ENCODE measurements at places on chromosomes 7 and 10. TPM values are rescaled to one million over a fixed set of nuclear protein-coding genes. Genes with fewer than 3 reads are reported as not detected.
A peak's percentile ranks its signal among the peaks of the same experiment; 100 is the strongest.

- no peaks in the 10 kb centered on the region for H3K36me3 ChIP-seq
- no peak overlapping the region for H3K27ac ChIP-seq
- H3K4me1 ChIP-seq: no peaks in the 10 kb centered on the region
- no peak overlapping the region for H3K4me3 ChIP-seq
Measured at GRCh38 chr7:80488851-80489370, 23.0 kb downstream of the GNAT3 start.

Gene SLC18A3
- not detected for total RNA-seq

- H3K4me1 ChIP-seq: peaks cover 38% of the 10 kb centered on the region
- peak overlapping the region; percentile 45 for H3K27ac ChIP-seq
- H3K36me3 ChIP-seq: no peaks in the 10 kb centered on the region
- H3K27me3 ChIP-seq: no peaks in the 10 kb centered on the region
- DNase-seq: peak; percentile 17
- H3K4me3 ChIP-seq: no peak overlapping the region
Measured at GRCh38 chr10:4776234-4776638, 49.8 kb upstream of the AKR1E2 start.

GRCh38 chr7:36408589-36408988, 18.9 kb downstream of the ANLN start:
- H3K27me3 ChIP-seq: no peaks in the 10 kb centered on the region
- H3K27ac ChIP-seq: no peak overlapping the region
- no peak for DNase-seq
- peaks cover 8% of the 10 kb centered on the region for H3K4me1 ChIP-seq
- H3K4me3 ChIP-seq: no peak overlapping the region

GRCh38 chr10:33418301-33418700, 83.8 kb upstream of the NRP1 start:
- peaks cover 18% of the 10 kb centered on the region for H3K4me1 ChIP-seq
- H3K27me3 ChIP-seq: no peaks in the 10 kb centered on the region
- DNase-seq: no peak
- H3K36me3 ChIP-seq: no peaks in the 10 kb centered on the region
- no peak overlapping the region for H3K27ac ChIP-seq

DNA sequence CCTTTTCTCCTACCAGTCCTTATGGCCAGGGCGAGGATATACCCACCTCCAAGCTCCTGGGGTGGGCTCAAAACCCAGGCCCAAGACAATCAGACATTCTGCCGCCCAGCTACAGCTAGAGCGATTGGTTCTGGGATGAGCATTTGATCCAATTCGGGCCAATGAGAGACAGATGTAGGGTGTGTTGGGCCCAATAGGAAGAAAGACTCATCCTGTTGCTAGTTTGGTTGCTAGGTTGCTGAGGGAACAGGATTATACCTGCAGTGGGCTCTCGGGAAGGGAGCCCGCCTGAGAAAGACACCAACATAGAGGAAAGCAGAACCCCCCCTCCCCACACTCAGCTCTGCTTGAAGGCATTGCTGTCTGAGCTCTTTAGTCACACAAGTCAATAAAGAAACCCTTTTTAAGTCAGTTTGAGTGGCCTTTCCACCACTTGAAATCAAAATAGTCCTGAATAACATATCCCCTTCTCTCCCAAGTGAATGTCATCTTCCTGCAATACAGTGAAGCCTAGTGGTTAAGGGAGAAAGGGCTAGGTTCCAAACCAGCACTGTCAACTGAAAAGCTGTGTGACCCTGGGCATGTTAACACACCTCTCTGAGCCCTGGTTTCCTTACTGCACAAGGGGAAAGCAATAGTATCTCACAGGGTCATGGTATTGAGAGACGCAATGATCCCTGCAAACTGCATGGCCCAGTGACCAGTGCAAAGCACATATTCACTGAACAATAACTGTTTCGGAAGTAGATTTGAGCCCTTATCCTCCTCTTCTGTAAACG, 21.8 kb downstream of the ITPRIP start:
- H3K36me3 ChIP-seq: peaks cover 69% of the 10 kb centered on the region
- peaks cover 50% of the 10 kb centered on the region for H3K4me1 ChIP-seq
- peak overlapping the region; percentile 87 for H3K27ac ChIP-seq
- no peak for DNase-seq

Gene SPDYE9
- not detected for total RNA-seq

DNA sequence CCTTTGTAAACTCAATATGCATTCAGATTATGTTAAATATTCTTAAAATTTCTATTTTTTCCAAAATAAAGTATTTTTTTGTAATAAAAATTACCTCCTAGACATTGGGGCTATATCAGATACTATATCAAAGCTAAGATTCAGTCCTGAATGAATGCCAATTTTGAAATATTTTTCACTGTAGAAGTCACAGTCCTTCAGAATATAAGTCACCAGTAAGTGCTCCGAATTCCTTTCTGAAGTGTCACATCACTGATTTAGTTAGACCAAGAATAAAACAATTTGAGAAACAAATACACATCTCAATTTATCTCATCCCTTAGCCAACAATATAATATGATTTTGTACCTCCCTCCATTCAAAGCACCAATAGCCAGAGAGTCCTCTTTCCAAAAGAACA, 33.9 kb upstream of the GSAP start:
- DNase-seq: peak; percentile 19
- peaks cover 29% of the 10 kb centered on the region for H3K4me1 ChIP-seq
- no peak overlapping the region for H3K27ac ChIP-seq
- no peaks in the 10 kb centered on the region for H3K36me3 ChIP-seq

Gene GRID2IP
- total RNA-seq: not detected

DNA sequence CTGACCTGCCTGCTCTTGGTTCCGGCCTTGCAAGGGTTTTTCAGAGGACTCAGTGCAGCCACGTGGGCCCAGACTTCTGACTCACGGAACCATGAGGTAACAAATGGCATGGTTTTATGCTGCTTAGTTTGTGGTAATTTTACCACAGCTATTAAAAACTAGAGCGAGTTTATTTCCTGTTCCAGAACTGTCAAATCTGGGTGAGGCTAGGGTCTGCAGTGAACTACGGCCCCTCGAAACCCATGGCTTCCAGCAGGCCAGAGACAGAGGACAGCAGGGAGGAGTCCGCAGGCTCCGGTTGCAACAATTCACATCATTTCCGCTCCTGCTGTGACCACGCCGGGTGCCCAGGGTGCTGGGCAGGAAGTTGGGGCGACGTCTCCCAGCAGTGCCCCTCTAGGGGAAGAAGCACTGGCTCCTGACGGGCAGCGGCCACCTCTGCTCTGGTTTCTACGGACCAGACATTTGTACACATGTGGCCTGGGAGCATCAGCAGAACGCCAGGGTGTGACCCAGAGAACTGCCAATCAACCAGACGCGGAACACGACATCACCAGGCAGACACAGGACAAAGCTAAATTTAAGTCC, 74.8 kb downstream of the ADARB2 start:
- H3K27ac ChIP-seq: no peak overlapping the region
- no peak overlapping the region for H3K4me3 ChIP-seq
- H3K36me3 ChIP-seq: no peaks in the 10 kb centered on the region
- H3K4me1 ChIP-seq: no peaks in the 10 kb centered on the region
